ENCODE measurements at places on chromosomes 12 and 14.

DNA sequence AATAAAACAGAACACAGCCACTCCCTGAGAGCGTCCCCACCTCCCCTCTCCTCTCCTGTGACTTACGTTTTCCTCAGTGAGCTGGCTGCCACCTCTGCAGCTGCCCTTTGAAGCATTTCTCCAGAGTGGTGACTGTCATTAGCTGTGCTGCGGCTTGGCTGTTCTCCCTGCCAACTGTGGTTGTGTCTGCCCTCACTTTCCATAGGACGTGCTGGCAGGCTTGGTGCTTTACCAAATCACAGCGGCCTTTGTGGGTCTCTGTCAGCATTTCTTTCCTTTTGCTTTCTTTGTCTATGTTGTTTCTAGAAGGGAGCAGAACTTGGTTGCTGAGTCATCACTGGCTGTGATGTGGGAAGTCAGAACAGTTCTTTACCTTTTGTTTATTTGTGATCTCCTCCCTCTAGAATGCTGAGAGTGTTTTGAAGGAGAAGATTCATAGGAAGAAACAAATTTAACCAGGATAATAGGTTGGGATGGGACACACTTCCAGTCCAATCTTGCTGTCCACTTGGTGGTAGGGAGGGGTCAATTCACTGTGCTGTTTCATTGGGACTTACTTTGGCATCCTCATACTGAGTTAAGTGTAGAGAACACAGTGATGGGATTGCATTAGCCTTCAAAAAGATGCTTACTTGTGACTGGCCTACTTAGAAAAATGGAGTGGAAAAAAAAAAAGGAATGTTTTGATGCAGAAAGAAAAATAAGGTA, 88.2 kb downstream of the TMX1 start:
- DNase-seq: no peak

DNA sequence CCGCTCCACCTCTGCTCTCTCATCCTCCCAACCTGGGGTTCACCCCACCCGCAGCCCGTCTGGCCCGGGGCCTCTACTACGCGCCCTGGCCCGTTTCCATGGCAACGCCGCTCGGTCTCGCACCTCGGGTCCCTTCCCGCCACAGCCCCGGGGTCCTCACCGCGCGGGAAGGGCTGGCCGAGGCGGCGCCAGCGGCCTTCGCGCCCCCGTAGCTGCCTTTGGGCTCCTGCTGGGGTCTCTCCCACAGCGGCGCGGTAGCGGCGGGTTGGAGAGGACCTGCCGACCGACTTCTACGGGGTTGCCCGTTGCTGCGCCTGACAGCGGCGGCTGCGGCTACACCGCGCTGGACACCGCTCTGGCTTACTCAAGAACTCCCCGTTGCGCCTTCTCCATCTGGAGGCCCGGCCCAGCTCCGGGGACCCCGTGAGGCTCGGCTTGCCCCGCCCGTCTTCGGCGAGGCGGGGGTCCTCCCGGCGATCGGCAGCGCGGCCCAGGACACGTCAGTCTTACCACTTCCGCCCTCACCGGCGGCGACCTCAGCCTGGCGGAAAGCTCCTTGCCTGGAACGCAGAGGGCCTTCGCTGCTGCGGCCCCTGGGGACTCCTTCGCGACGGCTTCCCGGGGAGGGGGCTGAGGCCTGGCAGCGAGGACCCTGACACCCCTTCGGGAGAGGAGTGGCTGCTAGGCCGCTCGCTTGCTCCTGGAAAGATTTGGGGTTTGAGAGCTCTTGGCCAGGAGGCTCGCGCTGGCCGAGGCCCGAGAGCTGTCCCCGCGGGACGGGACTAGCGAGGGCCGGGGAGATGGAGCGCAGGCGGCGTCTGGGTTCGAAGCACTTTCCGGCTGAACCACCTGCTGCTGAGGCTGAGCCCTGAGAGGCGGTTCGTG, at the start of gene TM9SF1:
Gene TM9SF1 (minus strand): TSS at position 256 of the 885 bp plus-strand sequence. CDS start 422 bp downstream, outside the sequence.
- DNase-seq: peak; percentile 94

DNA sequence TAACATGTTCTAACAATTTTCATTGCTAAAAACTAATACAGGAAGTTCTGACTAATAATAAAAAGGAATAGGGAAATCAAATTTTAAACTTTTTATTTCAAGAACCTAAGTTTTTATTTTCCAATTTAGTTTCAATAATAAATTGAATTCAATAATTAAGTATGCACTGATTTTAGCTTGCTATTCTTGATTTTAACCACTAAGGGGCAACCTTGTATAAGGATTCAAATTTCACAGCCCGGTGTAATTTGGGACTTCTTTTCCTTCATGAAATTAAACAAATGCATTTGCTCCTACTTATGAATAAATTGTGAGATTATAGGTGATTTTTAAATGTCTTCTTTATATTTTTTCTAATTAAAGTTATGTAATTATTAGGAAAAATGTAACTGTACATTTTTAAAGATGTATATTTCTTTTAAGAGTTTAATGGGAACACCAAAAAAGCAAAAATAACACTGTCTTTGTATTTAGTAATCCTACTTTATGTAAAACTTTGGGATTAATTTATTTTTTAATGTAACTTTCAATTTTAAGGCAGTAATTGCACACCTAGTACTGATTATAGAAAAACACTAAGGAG, 241.4 kb upstream of the PDZRN4 start:
- peak; percentile 8 for DNase-seq

DNA sequence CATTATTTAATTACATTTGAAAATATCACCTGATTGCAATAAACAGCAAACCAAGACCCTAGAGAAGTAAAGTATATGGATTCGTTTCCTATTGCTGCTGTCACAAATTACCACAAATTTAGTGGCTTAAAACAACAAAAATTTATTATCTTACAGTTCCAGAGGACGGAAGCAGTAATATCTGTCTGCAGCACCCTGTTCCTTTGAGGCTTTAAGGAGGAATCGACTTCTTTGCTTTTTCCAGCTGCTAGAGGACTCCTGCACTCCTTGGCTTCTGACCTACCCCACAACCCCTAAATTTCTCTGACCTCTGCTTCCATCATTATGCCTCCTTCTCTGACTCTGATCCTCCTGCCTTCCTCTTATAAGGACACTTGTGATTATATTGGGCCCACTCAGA, 23.8 kb upstream of the PPM1A start:
- DNase-seq: no peak

- DNase-seq: no peak
Observed at GRCh38 chr14:75181293-75182062, 5.1 kb upstream of the TMED10 start.

DNA sequence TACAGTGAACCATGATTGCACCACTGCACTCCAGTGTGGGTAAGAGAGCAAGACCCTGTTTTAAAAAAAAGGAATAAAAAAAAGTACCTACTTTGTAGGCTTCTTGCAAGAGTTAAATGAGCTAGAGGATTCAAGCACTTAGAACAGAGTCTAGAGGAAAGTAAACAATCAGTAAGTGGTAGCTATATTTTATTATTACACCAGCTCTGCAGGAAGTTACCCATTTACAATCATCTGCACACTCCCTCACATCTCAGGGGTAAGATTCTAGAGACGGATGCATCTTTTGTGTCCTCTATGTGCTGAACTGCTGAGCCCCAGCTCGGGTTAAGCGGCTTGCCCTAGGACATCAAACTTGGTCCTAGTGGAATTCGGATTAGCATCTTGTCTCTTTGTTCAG, 67.3 kb downstream of the KCNK10 start:
- DNase-seq: no peak

DNA sequence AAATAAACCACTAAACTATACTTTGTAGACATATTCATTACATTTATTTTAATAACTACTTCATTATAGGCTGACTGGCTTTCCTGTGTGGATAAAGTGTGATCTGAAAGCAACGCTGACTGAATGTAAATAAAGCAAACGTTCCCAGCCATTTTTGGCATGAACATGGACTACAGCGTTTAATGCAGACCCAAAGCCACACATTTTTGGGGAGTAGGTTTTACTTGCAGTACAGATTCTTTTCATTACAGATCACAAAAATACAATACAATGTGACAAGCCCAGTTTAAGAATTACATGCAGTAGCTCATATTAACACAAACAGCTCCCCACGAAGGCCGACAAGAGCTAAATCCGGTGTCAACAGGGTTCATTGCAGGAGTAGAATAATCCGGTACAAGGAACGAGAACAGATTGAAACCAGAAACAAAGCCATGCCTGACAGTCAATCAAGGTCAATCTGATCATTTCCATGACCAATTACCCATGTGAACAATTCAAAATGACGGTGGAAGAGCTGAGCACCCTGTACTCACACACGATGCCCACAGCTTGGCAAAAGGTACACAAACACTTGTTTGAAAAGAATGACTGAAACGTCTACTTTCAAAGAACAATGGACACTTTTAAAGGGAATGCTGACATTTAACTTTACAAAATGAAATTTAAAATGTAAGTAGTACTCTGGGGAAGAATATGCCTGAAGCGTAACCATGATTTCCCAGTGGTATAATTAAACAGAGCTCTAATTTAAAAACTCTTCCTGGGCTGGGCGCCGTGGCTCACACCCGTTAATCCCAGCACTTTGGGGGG, 5.3 kb downstream of the BAG5 start:
- DNase-seq: no peak

DNA sequence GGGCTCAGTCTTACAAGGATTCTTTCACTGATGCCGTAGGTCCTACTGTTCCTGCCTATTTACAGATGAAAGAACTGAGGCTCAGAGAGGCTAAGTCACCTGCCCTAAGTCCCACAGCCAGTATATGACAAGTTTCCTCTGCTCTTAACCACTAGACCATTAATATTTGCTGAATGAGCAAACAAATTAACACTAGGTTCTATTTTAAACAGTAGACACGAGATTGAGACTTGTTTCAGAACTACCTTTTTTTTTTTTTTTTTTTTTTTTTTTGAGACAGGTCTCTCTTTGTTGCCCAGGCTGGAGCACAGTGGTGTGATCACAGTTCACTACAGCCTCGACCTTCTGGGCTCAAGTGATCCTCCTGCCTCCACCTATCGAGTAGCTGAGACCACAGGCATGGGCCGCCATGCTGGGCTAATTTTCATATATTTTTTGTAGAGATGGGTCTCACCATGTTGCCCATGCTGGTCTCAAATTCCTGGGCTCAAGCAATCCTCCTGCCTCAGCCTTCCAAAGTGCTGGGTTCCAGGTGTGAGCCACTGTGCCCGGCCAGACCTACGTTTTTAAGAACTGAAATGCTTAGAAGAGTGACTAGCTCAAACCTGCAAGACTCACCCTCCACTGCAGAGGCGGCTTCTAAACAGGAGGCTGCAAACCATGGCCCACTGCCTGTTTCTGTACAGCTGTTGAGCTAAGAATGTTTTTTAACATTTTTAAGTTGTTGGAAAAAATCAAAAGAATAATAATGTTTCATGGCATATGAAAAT, 12.9 kb downstream of the SYNE3 start:
- DNase-seq: peak; percentile 54
